ENCODE measurements at places on chromosomes 1 and 21. TPM values are rescaled to one million over a fixed set of nuclear protein-coding genes. Genes with fewer than 3 reads are reported as not detected.

Gene PM20D1
- total RNA-seq = 0.05 TPM

Gene FNDC10
- 1.4 TPM for total RNA-seq

Gene C2CD2
- 63.0 TPM for total RNA-seq

Gene PRDM16
- total RNA-seq = not detected

Gene SH3D21
- total RNA-seq = 1.5 TPM

Gene REN
- total RNA-seq = not detected

Gene HTR6
- total RNA-seq = not detected

Gene HPDL
- total RNA-seq = 4.6 TPM

Gene KCNT2
- 0.17 TPM for total RNA-seq

Gene TADA1
- 13.6 TPM for total RNA-seq

Gene AK2
- total RNA-seq = 212 TPM

Gene FAM163A
- total RNA-seq = 0.05 TPM

Gene DIO1
- not detected for total RNA-seq

Gene ACOT11
- total RNA-seq = 3.0 TPM

Gene TIE1
- total RNA-seq = 1,392 TPM

Gene KCNJ9
- not detected for total RNA-seq

Gene FCRL6
- not detected for total RNA-seq

Gene HSPB7
- total RNA-seq = not detected

Gene FBLIM1
- total RNA-seq = 195 TPM

Gene CASQ1
- not detected for total RNA-seq
